ENCODE measurements at places on chromosomes 5 and 9. TPM values are rescaled to one million over a fixed set of nuclear protein-coding genes. Genes with fewer than 3 reads are reported as not detected.
A peak's percentile ranks its signal among the peaks of the same experiment; 100 is the strongest.

GRCh38 chr9:33818167-33818846 is 1.3 kb downstream of the UBE2R2 start:
- no peak for DNase-seq

The PCDHB6 gene
- total RNA-seq = 3.6 TPM

- no peak for DNase-seq
Measured at GRCh38 chr9:19552282-19553105, 143.7 kb downstream of the ACER2 start.

DNA sequence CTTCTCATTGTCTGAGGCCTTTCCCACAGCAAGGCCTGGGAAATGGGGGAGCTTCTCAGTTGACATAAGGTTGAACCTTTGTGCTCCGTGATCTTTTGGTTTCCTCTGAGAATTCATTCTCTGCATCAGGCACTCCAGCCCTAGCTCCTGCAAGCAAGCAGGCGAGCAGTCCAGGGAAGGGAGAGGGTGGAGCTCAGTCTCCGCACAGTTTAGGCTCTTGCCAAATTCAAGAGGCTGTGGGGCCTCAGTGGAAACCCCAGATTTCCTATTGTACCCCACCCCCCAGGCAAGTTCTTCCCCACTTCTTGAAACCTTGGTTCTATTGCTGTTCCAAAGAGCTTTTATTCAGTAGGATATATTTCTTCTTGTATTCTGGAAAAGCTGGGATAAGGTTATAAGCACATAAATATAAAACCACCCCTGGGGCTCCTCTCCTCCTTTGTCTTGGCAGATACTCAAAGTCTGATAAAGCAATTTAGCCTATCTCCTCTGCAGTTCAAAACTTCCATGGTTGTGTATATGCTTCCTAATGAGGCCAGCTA is 147.2 kb downstream of the PDZD2 start:
- DNase-seq = no peak

The PLK2 gene
- total RNA-seq = 67.3 TPM

- no peak for DNase-seq
Measured at GRCh38 chr9:82546136-82546535, 516.8 kb downstream of the RASEF start.

DNA sequence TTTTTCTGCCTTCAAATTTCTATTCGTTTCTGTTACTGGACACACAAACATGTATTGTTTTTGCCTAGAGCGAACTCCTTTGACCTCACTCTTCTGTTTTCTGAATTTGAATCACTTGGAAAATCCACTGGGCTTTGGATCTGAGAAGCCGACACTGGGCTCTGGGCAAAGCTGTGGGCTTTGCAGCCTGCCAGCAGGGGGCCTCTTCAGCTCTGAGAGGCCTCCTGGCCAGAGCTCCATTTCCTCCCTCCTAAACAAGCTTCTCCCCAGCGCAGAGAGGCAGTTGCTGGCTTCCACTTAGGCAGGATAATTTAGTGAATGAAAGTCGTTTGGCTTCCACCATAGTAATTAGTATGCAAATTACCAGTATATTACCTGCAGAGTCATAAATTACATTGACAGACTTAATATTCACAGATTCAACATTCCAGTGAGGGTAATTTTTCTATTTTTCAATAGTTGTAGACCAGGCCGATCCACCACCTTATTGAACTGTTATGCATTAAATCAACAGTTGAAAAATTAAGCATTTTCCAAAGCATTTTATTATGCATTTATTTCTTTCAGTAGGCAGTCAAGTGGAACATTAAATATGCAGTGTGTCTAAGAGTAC is 104.0 kb upstream of the ZNF366 start:
- peak; percentile 40 for DNase-seq

GRCh38 chr5:134053840-134054338 is 49.1 kb upstream of the VDAC1 start:
- DNase-seq = peak; percentile 80

DNA sequence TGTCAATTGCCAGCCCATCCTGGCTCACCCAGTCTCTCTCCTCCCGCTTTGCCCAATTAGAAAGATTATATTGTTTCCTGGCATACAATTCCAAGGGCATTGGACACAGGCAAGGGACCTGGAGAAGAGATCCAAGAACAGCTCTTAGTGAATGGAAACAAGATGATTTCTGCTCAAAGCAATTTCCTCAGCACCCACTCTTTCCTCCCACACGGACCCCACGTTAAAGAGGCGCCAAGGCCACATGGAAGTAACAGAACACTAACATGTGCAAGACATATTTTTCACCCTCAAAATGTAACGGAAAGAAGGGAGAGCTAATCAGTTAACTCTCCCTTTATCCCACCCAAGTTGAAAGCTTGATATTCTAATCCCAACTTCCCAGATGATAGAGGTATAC is 111.2 kb downstream of the LHFPL2 start:
- no peak for DNase-seq

DNA sequence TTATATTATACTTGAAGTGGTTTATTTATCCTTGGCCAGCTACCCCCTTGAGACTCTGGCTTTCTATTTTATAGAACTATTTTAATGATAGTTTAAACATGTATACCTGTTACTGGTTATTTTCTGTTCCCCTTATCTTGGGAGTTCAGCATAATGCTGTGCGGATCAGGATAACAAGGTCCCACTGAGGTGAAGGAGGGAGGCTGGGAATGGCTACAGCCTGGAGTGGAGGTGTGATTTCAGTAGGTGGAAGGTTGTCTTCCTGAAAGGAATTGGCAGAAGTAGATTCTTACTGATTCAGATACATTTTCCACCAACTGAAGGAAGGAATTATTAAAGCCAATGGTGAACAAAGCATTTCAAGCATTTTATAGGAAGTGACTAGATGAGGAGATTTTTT is 38.9 kb downstream of the PAM start:
- no peak for DNase-seq

GRCh38 chr9:2420543-2420942 is 201.0 kb upstream of the VLDLR start:
- DNase-seq = no peak

DNA sequence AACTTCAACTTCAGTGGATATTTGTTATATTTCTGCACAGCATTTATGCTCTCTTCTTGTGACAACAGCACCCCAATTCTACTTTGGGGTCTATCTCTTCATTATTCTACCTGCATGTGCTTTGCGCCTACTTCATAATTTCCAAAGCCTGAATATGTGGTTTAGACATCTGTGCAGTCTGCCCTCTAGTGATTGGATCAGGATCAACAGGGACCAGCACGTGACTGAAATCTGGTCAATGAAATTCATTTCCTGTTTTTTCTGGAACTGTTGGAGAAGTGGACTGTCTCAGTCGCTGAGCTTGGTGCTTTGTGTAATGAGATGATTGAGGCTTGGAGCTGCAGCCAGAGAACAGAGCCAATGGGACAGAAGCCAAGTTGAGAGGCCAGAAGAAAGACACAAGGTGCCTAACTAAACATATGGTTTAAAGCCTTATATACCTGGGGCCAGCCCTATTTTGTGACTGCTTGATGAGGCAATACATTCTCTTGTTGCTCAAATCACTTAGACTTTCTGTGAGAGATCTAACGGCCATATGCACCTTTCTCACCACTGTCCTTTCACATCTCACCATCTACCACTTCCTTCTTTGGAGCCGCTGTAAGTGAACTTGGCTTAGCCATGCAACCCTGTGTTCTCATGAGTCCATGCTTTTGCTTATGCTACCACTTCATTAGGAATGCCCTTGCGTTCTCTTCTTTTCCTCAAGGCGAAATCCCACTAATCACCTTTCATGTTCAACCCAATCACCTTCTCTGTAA is 68.8 kb upstream of the PPP2R2B start:
- DNase-seq = peak; percentile 24

DNA sequence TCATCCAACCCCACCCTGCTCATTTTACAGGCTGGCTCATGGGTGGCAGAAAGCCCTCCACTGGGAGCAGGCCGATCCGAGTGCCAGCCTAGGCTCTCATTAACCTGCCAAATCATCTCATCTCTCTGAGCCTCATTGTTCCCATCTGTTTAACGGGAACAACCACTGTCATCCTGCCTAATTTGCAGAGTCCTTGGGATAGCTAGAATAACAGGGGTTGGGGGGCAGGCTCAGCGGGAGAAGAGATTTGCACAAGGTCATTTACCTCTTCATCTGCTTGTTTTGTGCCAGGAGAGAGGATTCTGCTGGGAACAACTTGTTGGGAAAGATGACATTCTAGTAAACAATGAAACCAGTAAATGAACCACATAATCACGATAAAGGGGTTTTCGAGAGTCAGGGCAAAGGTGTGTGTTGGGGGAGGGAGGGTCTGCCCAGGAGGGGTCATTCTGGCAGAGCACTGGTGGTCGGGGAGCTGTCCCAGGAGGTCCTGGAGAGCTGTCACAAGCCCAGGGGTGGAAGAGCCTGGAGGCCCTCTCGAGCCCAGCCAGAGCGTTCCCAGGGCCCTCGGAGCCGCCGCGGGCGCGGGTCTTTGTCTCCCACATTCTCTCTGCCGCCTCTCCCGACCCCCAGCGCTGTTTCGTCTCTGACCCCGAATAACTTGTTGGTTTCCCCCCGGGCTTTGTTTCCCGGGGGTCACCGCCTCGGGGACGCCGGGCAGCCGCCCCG is 22.8 kb upstream of the NDST1 start:
- DNase-seq = no peak

The GPR150 gene
- total RNA-seq = not detected

All from H4 (cell line).